Activated T-cell treated with anti-CD3 and anti-CD28 coated beads for 1 hour (primary cell): ENCODE measurements at places on chromosomes 11 and 22.

DNA sequence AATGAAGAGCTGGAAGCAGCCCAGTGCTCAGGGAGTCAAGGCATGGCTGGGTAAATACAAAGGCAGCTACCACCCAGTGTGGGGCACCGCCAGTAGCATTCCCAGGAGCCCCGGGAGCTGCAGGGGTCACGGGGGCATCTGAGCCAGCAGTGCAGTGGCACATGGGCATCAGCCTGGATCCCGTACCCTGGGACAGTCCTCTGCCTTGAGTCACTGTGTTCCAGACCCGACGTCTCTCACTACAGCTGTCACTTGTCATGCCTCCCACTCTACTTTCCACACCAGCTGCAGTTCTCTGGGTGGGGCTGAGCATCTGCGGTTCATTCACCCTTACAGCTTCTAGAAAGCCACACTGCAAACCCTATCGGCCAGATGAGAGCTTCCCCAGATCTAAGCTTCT, 29.6 kb downstream of the DHCR7 start:
- no peak for DNase-seq

- no peak for DNase-seq
These were observed 20.5 kb downstream of the TRMU start for GRCh38 chr22:46355996-46356471.

GRCh38 chr22:48208894-48209293, 1446.4 kb downstream of the TBC1D22A start:
- no peak for DNase-seq

DNA sequence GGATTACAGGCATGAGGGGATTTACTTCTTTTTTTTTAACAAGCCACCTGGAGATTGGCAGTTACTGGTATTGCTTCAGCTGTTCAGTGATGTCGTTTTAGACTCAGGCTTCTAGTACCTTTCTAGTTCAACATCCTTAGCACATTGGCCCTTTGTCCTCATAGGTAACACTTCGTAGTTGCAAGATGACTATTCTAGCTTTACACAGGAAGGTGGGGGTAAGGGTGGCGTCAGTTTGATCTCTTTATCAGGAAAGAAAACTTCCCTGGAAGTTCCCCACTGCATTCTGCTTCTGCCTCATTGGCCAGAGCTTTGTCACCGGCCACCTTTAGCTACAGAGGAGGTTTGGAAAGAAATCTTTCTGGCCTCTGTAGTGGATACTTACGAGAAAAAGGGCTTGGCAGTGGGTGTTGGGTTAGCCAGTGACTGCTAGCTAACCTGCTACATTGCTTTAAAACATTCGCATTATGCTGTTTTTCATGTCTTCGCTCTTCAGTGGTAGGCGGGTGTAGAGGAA, 40.7 kb downstream of the SFI1 start:
- no peak for DNase-seq

GRCh38 chr11:40716344-40717130, 742.9 kb downstream of the LRRC4C start:
- DNase-seq: no peak

- no peak for DNase-seq
These were observed 21.6 kb upstream of the NUP160 start for GRCh38 chr11:47869544-47870393.

DNA sequence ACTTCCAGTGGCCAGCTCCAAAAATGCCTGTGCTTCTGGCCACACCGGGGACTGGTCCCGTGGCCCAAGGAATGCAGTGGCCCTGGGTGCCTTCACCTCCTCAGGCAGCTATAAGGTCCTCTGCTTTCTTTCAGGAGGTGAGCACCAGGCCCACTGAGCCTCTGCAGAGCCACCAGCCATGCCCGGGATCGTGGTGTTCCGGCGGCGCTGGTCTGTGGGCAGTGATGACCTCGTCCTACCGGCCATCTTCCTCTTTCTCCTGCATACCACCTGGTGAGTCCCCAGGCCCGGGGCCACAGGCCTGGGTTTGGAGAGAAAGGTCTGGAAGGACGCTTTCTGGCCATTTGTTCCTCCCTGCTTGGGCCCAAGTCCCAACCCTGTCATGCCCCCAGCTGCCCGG, 32.5 kb upstream of the MYRF start:
- no peak for DNase-seq

GRCh38 chr22:31089160-31090100, 8.3 kb downstream of the SMTN start:
- no peak for DNase-seq

GRCh38 chr11:94027210-94027609, 6.1 kb downstream of the HEPHL1 start:
- no peak for DNase-seq

GRCh38 chr11:121930004-121930965, 185.7 kb downstream of the BLID start:
- no peak for DNase-seq

DNA sequence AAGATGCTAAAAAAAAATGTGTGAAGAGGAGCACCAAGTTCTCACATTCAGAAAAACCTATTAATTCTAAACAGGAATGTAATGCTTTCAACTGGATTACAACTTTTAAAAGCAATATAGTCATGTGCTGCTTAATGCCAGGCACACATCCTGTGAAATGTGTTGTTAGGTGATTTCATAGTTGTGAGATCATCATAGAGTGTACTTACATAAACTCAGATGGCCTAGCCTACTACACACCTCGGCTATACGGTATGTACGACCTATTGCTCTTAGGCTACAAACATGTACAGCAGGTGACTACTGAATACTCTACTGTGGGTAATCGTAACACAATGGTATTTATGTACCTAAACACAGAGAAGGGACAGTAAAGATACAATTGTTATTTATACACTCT, 142.3 kb downstream of the RBFOX2 start:
- no peak for DNase-seq

DNA sequence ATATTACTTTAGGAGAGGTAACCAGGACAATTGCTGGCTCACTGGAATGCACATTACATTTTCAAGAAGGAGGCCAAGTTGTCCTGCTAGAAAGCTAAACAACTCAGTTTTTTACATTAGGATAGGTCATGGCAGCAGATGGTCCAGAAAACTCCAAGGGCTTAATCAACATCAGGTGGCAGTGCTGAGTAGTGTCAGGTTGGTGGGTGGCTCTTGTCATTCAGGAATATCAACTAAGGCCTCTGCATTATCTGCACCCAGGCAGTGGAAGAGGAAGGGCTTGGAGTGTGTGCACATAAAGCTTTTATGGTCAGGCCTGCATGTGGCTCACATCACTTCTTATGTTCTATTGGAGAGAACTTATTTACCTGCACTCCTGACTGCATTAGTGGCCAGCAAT, 32.2 kb upstream of the OR4B1 start:
- DNase-seq: no peak
